ENCODE measurements at places on chromosomes 6 and 20. TPM values are rescaled to one million over a fixed set of nuclear protein-coding genes. Genes with fewer than 3 reads are reported as not detected.

The HFE gene
- total RNA-seq: 14.8 TPM

The CYP24A1 gene
- 10.4 TPM for total RNA-seq

The ID4 gene
- total RNA-seq: 32.5 TPM

The ADGRF5 gene
- 25.9 TPM for total RNA-seq

The SLC17A3 gene
- total RNA-seq: not detected

The COL20A1 gene
- not detected for total RNA-seq

The PTCRA gene
- 0.55 TPM for total RNA-seq

The SLC35D3 gene
- not detected for total RNA-seq

The EPHA7 gene
- total RNA-seq: 4.6 TPM

The SSTR4 gene
- total RNA-seq: not detected

The PPP1R14C gene
- total RNA-seq: 0.52 TPM

The TBXT gene
- not detected for total RNA-seq

The ZNF831 gene
- 1.4 TPM for total RNA-seq

The ZNF76 gene
- total RNA-seq: 53.4 TPM
